SK-N-SH (cell line): ENCODE measurements at places on chromosomes 2 and 18. TPM values are rescaled to one million over a fixed set of nuclear protein-coding genes. Genes with fewer than 3 reads are reported as not detected.

DNA sequence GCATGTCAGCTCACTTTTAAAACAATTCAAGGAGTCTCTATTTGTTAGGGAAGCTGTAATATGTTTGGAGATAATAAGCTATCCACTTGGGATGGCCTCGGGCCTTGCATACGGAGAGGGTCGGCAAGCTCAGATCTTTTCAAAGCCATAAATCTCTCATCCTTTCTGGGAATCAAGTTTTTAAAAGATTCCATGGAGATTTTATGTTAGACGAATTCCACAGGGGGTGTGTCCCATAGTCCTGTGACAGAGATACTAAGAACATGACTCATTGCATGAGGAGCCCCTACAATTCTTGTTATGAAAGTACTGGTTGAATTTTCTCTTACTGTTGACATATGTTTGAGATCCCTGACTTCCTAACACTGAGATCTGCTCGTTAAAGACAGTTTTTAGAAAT, 108.7 kb downstream of the FEZ2 start:
- no peak for DNase-seq

KCNG3 gene
- 0.03 and 0.13 TPM in 2 replicates for polyA plus RNA-seq

MAPRE3 gene
- polyA plus RNA-seq, result 20.2 and 24.4 TPM in 2 replicates

UGT1A8 gene
- polyA plus RNA-seq, result not detected in 2 replicates

- no peak for DNase-seq
These were observed 781.3 kb upstream of the NRXN1 start for GRCh38 chr2:51813247-51813646.

DNA sequence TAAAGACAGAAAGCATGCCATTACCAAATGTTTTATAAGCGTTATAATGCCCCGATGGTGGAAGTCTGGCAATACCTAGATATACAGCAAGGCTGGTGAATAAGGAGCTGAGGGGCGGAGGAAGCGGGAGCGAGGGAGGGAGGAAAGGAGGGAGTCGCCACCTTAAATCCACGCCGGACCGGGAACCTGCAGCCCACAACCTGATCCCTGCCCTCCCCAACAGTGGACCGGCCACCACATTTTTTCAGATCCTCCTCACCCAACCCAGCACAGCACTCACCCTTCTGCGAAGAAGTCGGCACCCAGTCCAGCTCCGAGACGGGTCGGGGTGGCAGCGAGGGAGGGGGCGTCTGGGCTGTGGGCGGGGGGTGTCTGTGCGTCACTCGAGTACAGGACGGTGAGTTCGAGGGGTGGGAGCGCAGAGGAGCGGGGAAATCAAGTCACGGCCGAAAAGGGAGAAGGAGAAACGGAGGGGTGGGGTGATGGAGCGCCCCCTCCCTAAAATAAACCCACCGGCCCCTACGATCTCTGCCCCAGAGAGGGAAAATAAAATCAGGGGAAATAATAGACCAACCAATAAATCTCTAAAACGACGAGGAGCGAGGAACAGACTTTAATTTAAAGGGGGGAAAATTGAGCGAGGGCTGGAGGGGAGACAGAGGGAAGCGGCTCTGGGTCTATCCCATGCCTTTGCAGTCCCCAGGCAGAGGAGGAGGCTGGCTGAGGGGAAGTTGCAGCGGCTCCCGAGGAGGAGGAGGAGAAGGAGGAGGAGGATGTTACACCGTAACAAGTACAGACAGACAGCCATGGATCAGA, 96.5 kb upstream of the SERTAD2 start:
- peak; percentile 50 for DNase-seq

DNA sequence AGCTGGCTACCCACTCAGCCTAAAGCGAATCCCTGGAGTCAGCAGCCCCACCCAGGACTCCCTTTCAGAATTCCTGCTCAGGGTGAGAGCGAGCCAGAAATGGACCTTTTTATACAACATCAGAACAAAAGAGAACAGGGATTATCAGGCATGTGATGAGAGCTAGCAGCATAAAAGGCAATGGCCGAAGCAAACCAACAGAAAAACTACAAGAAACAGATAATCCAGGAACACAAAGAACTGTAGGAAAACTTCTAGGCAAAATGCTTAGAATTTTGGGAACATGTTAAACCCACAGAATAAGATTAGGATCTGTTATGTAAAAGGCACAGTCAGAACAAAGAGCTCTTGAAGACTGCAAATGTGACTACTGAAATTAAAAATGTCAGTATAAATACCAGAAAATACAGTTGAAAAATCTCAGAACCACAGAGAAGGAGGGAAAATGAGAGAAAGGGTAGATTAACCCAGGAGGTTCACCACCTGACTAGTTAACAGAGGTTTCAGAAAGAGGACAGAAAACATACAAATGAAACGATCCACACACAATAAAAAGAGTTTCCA, 31.3 kb downstream of the ITGA6 start:
- no peak for DNase-seq

- DNase-seq, result no peak
These were observed 2.8 kb upstream of the RESP18 start for GRCh38 chr2:219335373-219335786.
